Activated T-cell treated with anti-CD3 and anti-CD28 coated beads, Interleukin-2, amount 50 U/mL, for 48 hours (primary cell): ENCODE measurements at places on chromosomes 16 and 17.

DNA sequence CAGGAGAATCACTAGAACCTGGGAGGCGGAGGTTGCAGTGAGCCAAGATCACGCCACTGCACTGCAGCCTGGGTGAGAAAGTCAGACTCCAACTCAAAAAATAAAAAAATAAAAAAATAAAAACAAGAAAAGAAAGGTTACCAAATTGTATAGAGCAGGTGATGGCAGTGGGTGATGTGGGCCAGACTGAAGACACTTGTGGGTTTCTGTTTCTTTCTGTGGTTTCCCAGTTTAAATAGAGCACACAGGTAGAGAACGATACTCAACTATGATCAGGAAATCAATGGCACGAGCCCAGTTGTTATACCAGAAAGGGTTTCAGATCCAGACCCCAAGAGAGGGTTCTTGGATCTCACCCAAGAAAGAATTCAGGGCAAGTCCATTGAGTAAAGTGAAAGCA is 32.6 kb downstream of the NUBP1 start:
- no peak for DNase-seq

GRCh38 chr16:52494145-52494544 is 52.8 kb downstream of the TOX3 start:
- DNase-seq, result no peak

- peak; percentile 95 for DNase-seq
Observed at GRCh38 chr17:55750750-55751657, at the start of gene PCTP. Gene PCTP (plus strand): TSS chr17:55751051. CDS start chr17:55751104, 53 bp downstream.

DNA sequence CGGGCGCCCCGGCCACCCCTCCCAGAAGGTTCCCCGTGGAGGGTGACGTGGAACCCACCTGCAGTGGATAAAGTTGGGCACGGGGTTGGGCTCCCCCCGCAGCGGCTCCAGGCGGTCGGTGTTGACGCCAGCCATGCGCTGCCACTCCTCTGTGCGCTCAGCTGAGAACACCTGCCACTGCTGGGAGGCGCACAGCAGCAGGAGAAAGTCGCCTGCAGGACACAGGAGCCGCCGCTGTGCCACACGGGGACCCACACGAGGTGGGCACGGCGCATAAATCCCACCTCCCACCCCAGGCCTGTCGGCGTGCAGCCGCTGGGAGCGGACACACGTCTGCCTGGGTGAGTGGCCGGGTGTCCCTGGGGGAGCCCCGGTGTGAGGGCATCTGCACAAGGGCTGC is 20.7 kb downstream of the CTU2 start:
- no peak for DNase-seq

GRCh38 chr17:79842136-79842655 is 3.0 kb upstream of the CBX4 start:
- no peak for DNase-seq

- DNase-seq, result no peak
Observed at GRCh38 chr16:16890964-16891363, 512.0 kb downstream of the NPIPA7 start.

- DNase-seq, result no peak
Observed at GRCh38 chr16:10817963-10818941, at the start of gene TVP23A. Gene TVP23A (minus strand): TSS chr16:10818794. CDS start chr16:10818493, 301 bp downstream.

DNA sequence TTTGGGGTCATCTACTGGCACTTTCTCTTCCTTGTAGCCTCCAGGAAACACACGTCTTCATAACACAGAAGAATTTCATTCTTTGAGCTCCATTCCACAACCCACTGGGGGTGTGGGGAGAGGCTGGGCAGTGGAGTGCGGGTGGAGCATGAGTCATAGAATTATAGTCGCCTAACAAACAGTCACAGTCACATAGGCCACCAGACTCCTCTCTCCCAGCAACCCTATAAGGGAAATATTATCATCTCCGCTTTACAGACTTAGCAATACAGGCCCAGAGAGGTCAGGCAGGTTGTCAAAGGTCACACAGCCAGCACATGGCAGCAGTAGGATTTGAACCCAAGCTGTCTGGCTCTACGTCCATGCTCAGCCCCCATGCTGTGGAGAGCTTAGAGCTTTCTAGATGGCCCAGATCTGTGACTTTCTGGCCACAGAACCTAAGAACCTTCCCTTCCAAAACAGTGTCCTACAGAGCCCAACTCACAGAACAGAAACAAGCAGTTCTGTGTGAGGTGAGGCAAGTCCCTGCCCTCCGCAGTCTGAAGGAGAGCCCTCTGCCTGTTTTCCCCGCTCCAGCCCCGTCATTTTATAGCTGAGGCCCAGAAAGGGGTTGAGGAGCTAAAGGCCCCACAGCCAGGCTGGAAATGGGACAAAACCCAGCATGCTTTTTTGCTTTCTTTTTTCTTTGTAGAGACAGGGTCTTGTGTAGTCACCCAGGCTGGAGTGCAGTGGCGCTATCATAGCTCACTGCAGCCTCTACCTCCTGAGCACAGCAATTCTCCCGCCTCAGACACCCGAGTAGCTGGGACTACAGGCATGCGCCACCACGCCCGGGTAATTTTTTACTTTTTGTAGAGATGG is 10.7 kb upstream of the LITAF start:
- DNase-seq, result no peak
